Foreskin fibroblast (primary cell): ENCODE measurements at places on chromosomes 16 and 17.

- no peak for DNase-seq
Observed at GRCh38 chr17:47822785-47823184, 1.2 kb upstream of the OSBPL7 start.

GRCh38 chr16:13291591-13292333 lies 390.4 kb downstream of the SHISA9 start:
- no peak for DNase-seq

GRCh38 chr16:51607201-51607651 lies 456.2 kb upstream of the SALL1 start:
- DNase-seq = no peak

DNA sequence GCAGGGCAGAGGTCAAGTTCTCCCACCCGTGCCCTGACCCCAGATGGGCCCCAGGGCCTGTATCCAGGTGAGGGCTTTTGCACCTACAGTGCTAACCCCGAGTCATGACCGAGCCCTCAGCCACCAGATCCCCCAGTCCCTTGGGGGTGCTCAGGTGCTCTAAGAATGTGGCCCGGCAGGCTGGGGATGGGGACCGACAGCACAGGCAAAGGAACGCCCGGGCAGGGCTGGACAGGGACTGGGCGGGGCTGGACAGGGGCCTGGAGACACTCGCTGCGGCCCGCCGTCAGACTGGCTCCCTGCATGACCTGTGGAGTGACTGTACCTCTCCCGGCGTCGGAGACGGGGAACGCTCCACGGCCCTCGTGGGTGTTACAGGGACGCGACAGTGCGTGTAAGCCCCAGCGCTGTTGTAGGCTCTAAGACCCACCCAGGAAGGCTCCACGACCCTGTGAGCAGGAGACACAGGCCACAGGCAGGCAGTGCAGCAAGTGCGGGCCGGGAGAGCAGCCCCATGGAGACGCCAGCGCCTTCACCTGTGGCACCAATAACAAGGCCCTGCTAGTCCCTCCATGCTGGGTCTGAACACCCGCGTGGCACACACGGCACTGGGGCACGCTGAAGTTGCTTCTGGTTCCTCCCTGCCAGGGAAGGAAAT lies 38.8 kb downstream of the CBFA2T3 start:
- DNase-seq = no peak

GRCh38 chr16:16797239-16797638 lies 418.3 kb downstream of the NPIPA7 start:
- DNase-seq = no peak

DNA sequence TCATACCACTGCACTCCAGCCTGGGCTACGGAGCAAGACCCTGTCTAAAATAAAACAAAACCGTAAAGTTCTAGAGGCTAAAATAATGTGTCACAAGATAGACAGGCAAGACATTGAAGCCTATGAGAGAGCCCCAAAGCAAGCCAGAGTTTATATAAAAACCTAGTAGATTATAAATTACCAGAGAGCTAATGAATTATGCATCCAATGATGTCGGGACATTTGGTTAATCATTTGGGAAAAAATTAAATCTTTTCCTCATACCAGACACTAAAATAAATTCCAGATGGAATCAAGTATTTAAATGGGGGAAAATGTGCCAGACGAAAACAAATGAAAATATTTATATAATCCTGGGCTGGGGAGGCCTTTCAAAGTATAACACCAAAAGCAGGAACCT lies 24.2 kb downstream of the CCDC40 start:
- no peak for DNase-seq

GRCh38 chr17:58722274-58722673 lies 29.9 kb downstream of the RAD51C start:
- no peak for DNase-seq

DNA sequence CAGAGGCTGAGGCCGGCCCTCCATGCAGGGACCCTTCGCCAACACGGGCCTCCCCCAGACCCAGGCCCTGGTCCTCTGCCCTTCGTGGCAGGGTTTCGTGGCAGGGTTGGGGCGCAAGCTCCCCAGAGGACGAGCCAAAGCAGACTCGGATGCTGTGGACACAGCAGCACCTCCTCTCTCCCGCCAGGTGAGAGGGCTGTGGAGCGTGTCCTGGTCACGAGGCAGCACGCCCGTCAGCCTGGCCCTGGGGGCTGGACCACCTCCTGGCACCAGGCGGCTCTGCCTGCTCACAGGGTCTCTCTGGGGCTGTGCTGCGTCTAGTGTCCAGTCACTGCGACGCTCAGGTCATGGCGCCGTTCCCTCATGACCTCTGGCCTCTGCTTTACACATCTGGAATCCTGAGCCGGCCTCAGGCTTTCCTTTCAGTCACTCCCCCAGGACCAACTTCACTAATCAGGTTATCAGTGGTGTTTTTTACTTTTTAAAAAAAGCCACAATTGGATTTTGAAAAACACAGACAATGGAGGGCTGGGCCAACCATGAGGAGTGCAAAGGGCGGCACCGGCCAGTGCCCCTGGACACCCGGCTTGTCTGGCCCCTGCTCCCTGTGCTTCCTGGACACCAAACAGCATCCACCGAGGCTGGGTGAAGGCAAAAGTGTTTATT lies 5.4 kb downstream of the NDUFAF8 start:
- DNase-seq = peak; percentile 15

GRCh38 chr17:59427425-59427921 lies 96.0 kb downstream of the YPEL2 start:
- peak; percentile 74 for DNase-seq

DNA sequence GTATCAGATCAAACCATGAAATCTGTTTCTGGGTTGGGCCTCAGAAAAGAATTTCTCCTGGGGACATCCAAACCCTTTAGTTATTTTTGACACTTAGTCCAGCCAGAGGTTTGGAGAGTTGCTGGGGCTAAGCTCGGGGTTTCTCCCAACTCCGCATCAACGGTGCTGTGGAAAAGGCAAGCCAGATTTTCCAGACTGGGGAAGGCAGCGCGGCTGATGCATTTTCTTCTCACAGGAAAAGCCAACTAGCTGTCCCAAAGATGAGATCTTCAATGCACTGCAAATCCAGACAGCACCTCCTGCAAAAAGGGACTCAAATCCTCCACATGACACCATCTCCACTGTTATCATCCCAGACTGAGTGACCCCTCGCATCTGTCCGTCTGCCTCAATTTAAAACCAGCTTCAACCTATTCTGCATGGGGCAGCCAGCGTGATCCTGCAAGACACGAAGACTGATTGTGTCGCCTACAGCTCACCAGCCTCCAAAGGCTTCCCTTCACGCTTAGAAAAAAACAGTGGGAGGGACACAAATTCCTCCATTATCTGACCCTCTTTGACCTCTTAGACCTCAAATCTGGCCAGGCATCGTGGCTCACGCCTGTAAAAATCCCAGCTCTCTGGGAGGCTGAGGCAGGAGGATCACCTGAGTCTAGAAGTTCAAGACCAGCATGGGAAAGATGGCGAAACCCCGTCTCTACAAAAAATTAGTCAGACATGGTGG lies 62.0 kb downstream of the GAS7 start:
- no peak for DNase-seq

- DNase-seq = no peak
Observed at GRCh38 chr16:8589057-8589899, 1.0 kb downstream of the TMEM114 start.

GRCh38 chr17:49505854-49506253 lies 10.8 kb downstream of the NGFR start:
- no peak for DNase-seq

DNA sequence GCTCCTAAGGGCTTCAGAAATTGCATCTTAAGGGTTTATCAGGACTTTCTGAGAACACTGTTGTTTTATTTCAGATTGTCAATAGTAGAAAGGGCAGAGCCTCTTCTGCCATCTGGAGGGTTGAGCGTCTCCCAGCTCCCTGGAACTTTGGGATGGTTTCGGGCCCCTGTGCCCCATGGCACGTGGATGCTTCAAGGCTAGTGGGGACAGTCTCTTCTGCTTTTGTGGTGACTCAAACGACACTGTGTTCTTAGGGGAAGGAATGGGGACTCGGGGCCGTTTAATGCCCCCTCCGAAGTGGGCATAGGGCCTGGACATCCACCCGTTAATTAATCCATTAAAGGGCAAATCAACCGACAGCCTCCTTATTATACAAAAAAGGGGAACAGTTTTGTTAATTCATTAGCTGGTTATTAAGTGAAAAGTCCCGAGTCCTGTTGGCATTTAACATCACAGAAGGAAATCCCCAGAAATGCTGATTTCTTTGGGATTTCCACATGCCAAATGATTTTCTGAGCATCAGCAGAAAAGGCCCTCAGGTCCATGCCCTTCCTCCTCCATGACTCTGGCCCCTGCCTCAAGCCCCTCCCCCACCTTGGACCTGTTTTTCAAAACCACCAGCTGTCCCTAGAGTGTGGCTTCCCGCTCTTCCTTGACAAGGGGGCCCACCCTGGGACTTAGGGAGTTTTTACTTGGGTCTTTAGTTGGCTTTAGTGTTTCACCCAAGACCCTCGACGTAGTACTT lies 68.7 kb downstream of the ARSG start:
- no peak for DNase-seq
